ENCODE measurements at places on chromosomes 16 and 17.

DNA sequence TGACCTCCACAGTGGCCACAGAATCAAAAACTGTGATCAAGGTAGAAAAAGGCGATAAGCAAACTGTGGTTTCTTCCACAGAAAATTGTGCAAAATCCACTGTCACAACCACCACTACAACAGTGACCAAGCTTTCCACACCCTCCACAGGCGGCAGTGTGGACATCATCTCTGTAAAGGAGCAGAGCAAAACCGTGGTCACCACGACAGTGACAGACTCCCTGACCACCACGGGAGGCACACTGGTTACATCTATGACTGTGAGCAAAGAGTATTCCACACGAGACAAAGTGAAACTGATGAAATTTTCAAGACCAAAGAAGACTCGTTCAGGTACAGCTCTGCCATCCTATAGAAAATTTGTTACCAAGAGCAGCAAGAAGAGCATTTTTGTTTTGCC lies 83.6 kb downstream of the C17orf58 start:
- no peak for DNase-seq

DNA sequence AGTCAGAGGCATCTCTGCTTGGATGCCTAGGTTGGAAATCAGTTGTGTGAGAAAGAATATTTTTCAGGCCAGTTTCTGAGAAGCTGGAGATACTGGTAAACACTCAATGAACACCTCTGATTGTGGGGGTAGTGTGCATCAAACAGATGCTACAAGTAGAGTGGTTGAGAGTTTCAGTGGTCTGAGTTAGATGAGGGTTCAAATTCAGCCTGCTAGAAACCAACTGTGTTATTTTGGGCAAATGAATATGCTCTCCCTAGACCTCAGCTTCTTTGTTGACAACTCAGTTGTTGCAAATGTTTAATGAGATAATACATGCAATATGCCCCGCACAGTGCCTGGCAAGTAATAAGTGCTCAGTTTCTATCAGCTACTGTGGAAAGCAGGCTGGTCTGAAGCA lies 25.2 kb upstream of the MAF start:
- no peak for DNase-seq

GRCh38 chr16:85626191-85626981 lies 13.3 kb downstream of the GSE1 start:
- DNase-seq, result no peak

DNA sequence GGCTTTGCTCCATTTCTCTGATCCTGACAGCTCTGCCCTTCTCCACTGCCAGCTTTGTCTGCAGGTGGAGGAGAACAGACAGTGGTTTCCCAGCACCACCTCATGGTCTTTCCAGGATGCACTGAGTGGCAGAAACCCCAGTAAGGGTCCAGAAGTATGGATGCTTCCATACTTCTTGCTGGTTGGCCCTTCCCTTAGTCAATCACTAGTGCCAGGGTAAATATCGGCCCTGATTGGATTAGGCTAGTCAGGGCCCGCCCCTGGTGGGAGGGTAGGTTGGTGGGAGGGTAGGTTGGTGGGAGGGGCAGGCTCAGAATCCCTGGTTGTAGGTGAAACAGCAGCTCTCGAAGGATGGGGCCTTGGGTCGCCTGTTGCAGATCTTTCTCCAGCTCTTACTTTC lies 10.2 kb downstream of the RNF213 start:
- peak; percentile 2 for DNase-seq

DNA sequence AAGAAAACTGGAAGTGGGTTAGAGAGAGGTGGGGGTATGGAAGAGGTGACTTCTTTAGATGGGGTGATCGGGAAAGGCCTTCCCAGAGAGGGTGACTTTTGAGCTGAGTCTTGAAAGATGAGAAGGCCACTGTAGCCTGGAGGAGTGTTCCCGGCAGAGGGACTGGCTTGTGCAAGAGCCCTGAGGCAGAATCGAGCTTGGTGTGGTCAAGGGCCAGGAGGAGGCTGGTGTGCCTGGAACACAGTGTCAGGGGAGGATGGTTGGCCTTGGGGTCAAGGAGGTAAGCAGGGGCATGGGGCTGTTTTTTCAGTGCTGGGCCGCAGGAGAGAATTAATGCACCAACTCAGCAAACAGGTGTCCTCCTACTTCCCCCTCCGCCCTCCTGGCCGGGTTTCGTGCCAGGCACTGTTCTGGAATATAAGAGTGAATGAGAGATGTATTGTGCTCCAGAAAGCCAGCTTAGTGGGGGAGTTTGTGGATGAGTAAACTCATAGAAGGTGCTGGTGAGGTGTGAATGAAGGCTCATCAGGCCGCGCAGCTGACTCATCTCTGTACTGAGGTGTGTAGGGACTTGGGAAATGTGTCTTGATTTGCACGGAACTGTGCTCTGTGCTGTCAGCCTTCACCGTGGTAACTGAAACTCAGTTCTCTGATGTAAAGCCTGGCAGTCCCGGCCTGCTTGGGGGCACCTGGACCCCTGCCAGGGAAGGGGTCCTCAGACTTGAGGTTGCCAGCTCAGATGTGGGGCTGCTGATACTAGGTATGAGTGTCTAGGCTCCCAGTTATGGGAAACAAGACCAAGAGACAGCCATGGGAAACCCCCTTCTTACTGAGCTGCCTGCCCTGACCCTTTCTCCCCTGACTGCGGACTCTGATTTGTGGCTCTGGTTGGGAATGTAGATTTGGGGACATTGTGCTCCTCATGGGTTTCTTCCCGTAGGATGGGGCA lies 15.3 kb downstream of the KSR1 start:
- no peak for DNase-seq

DNA sequence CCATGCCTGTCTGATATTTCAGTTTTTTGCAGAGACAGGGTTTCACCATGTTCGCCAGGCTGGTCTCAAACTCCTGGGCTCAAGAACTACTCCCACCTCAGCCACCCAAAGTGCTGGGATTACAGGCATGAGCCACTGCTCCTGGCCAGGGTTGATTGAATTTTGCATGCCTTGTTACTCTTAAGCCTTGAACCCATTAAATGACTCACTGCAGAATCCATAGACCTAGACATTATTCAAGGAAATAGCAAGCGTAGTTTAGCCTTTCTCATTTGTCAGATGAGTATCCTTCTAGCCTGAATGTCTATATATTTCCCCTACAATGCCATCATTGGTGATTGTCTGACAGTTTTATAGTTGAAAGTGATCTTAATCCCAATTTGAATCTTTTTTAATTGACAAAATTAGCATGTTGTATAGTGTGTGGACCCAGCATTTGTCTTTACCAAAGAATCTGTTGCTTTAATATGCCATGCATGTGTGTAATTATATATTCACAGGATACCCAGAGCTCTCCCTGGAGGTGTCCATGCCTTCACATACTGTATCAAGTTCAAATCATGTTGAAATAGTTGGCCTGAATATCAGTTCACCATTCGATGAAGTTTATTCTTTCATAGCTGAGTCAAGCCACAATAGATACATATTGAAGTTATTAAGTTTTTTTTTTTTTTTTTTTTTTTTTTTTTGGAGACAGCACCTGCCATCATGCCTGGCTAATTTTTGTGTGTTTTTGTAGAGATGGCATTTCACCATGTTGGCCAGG lies 321.0 kb downstream of the CPPED1 start:
- DNase-seq, result no peak

- DNase-seq, result no peak
Measured at GRCh38 chr17:42647778-42648177, 11.3 kb upstream of the TUBG2 start.

DNA sequence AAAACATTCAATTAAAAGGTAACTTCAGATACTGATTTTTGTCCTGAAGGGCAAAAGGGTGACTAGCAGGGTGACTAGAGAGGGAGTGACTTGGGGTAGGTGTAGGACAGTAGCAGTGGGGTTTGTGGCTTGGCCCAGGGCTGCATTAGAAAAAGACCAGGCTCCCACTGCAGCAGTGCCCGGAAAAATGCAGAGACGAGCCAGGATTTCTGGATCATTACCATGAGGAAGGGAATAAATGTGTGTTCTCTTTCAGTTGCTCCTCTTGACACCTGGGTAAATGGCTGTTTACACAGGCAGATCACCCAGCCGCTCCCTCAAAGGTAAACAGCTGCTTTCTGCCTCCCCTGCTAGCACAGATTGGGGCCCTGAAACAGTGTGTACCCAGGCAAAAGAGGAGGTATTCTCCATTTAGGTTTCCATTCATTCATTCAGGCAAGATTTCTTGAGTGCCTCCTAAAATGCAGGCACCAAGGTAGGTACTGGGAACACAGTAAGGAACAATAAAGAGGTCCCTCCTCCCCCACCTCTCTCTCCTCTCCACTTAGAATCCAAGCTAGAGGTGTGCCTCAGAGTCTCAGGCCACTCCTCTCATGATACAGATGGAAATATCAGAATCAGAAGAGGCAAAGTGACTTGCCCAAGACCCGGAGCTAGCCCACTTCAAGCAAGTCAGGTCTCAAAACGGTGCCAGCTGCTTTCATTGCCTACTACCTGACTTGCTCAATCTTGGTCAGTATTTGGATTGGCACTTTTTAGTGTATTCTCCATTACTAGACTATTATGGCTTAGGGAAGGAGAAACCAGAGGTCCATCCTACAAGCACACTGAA lies 15.2 kb upstream of the TOX3 start:
- peak; percentile 86 for DNase-seq

DNA sequence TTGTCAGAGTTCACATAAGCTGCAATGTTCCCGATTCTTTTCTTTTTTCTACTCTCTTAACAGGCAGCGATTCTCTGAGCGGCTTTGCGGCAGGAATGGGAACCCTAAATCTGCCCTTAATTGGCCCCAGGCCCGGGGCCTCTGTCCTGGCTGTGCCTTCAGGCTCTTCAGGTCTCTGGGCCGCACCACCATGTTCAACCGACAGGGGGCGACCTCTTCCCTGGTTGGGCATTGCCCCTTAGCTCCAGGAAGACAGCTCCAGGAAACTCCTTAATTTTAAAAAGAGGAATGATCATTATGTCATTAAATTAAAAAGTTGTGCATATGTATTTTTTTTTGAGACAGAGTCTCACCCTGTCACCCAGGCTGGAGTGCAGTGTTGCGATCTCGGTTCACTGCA lies 20.3 kb downstream of the CACNG5 start:
- DNase-seq, result no peak

- DNase-seq, result no peak
Measured at GRCh38 chr16:25079637-25080378, 31.7 kb upstream of the LCMT1 start.

DNA sequence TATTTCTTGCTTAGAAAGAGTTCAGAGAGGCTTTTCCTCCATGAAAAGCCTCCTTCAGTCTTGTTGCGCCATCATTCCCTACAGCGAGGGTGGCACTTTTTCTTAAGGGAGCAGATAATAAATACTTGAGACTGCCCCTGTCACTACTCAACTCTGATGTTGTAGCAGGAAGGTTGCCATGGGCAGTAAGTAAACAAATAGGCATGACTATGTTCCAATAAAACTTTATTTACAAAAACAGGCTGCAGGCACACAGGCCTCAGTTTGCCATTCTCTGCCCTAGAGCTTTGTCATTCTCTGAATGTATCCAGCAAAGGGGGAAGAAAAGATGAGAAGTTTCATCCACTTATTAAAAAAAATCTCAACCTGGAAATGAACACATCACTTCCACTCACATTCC lies 60.4 kb downstream of the MYOCD start:
- DNase-seq, result no peak

DNA sequence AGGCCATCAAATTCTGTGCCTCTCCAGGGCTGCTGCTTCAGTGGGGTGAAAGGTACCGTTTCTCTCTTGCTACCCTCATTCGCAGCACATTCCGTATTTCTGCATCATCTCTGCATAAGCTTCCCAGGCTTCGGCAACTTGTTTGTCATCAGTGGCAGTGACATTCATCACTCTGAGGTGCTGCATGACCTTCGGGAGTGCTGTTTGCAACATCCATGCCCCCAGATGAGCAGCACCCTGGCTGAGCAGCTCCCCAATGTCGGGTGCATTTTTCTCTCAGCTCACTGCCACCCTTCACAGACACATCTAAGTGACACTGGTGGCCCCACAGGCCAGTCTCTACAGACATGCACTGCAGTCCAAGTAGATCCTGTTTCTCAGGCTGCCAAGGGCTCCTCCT lies 3.8 kb downstream of the CREBBP start:
- DNase-seq, result no peak

DNA sequence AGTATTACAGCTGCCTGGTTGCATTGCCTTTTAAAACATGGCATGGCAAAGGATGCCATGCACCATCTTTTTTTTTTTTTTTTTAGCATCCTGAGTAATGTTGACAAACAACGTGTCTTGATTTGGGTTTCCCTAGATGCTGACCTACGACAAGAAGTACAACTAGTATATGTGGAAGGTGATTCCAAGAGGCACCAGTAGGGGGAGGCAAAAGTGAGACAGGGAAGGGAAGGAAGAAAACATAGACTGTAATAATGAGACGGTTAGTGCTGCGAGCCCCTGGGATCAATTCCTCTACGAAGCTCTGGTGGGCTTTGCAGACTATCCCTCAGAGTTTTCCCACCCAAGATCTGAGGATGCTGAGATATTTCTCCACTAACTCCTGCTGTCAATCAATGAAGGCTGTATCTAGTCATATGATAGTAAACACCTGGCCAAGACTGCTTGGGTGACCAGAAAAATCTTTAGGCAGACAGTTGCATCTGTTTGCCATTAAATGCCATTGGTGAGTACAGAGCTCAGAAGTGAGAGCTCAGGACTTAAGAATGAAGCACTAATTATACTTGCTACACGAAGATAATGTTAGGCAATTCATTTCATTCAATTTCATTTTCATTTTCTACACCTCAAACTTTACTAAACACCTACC lies 458.6 kb upstream of the GOT2 start:
- no peak for DNase-seq

GRCh38 chr17:4908301-4908700 lies 5.4 kb upstream of the CHRNE start:
- no peak for DNase-seq

DNA sequence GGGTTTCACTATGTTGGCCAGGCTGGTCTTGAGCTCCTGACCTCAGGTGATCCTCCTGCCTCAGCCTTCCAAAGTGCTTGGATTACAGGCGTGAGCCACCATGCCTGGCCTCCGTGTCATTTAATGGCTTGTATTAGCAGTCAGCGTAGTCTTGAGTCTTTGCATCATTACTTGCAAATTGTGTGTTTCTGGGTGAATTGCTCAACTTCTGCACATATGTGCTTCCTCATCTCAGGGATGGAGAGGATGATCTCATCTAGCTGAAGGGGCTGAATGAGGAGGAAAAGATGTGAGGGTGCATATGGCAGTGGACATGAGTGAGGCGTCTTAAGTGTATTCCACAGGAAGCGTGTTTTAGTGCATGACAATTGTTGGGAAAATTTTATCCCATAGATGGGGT lies 155.8 kb downstream of the SNX29 start:
- no peak for DNase-seq

GRCh38 chr17:29615048-29615385 lies 7.7 kb downstream of the CORO6 start:
- no peak for DNase-seq

DNA sequence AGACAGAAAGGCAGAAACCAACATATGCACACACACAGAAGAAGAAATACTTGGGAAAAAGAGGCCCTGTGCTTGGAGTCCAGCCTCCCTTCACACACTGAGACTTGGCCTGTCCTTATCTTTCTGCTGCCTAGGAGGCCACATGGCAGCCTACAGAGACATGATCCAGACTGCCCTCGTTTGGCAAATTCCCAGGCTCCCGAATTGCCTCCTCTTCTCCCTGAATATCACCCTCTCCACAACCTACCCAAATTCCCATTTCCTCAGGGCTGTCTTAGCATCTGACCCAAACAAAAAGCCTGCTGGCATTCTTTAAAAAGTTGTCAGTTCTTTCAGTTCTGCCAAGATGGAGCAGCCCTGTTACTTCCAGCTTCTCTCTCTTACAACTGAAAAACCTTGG lies 59.8 kb downstream of the DNAH17 start:
- no peak for DNase-seq
